T-helper 9 cell (primary cell): ENCODE measurements at places on chromosomes 4 and X.

DNA sequence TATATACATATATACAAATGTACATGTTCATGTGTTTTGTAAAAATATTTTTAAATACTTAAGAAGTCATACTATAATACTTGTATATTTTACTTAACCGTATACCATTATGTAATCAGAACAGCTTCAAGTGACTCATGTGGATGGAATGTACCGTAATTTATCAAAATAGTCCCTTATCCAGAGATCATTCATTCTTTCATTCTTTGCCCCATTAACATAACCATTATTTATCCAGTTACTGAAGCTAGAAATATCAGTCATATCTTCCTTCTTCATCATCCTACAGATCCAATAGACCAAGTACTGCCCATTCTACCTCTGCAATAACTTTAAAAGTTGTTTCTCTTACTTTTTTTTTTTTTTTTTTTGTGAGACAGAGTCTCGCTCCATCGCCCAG lies 164.2 kb downstream of the MAB21L2 start:
- DNase-seq = no peak

DNA sequence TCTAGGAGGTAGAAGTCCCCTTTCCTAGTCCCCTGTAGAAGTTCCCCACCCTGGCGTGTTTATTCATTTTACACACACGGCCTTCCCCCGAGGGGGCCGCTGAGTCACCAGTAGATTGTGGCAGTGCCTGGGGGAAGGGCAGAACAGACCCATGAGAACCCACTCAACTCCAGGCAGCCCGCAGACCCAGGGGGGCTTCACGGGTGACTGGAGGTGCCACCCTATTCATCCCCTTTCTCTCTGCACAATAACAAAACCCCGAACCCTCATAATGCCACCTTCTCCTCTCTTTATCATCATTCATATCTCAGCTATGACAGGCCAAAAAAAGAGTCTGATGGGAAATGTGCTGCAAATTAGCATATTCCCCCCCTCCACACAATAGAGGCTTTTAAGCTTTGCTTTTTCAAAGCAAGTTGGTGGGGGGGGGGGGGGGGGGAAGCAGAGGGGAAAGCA lies 20.4 kb upstream of the GPM6B start:
- DNase-seq = no peak

DNA sequence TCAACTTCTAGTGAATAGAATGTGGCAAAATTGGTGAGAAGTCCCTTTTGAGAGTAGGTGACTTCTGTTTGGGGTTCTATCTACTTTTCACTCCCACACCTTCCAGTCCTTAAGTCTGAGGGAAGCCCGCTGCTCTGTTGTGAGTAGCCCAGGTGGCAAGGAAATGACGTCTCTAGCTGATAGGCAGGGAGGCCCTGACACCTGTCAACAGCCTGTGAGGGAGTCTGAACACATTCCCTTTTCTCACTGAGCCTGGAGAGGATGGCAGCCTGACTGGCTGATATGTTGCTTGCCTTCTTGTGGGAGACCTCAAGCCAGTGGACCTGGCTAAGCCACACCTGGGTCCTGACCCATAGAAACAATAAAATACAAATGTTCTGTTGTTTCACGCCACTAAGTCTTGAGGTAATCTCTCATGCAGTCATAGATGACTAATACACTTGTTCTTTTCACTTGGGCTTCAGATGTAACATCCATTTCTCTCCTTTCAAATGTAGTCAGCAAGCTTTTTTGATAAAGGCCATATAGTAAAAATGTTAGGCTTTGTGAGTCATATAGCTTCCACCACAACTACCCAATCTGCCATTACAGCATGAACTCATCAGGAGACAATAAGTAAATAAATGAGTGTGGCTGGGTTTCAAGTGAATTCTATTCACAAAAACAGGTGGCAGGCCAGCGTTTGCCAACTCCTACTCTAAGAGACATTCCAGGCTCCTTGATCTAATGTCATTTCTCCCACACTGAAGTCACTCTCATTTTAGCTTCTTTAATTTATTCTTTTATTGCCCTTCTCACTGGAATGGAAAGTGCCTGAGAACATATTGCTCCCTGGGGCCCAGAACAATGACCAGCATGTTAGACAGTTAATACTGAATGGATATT lies 265.1 kb upstream of the MAD2L1 start:
- DNase-seq = no peak

GRCh38 chr4:39655876-39656275 lies 17.2 kb upstream of the SMIM14 start:
- DNase-seq = no peak

GRCh38 chr4:75639124-75639695 lies 8.9 kb upstream of the CDKL2 start:
- no peak for DNase-seq

- DNase-seq = no peak
Measured at GRCh38 chr4:85431881-85432485, 43.0 kb upstream of the ARHGAP24 start.

- no peak for DNase-seq
Measured at GRCh38 chr4:52035190-52035589, 2.9 kb downstream of the SGCB start.

- no peak for DNase-seq
Measured at GRCh38 chr4:52862639-52863161, 583 bp downstream of the RASL11B start.

DNA sequence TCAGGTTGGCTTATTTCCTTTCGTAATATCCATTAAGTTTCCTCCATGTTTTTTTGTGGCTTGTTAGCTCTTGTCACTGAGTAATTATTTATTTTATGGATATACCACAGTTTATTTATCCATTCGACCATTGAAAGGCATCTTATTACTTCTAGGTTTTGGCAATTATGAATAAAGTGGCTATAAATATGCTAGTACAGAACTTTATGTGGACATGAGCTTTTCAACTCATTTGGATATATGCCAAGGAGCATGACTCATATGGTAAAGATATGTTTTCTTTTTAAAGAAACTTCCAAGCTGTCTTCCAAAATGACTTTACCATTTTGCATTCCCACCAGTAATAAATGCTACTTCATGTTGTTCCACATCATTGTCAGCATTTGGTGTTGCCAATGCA lies 803.6 kb downstream of the GLUD2 start:
- DNase-seq = no peak
